Stimulated activated CD4-positive, alpha-beta T cell treated with anti-CD3 and anti-CD28 coated beads, Interleukin-1b, Interleukin-23, amount 100 ng/mL, for 1 hour (primary cell): ENCODE measurements at places on chromosomes 2 and 18.

- no peak for DNase-seq
Measured at GRCh38 chr2:67075530-67076238, 321.4 kb upstream of the ETAA1 start.

GRCh38 chr2:129782633-129782990 lies 196.9 kb upstream of the RAB6C start:
- no peak for DNase-seq

- DNase-seq, result no peak
Measured at GRCh38 chr2:209840434-209840833, 68.8 kb downstream of the UNC80 start.

DNA sequence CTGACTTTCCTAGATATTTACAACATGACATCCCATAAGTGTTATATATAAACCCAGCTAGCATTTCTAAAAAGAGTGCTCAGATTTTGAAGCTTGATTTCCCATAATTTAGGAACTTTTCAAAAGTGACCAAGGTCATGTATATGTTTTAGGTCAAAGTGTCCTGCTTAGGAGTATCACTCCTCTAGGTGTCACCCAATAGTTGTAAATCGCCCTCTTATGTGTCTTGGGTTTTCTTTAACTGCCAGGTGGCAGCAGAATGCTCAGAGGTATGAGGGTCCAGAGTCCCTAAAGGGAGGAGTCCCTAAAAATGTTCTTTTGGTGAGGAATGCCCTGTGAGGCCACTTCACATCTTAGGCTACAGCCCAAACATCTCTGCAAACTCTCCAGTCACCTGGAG lies 358.3 kb downstream of the CELF4 start:
- DNase-seq, result no peak

GRCh38 chr2:123532994-123533393 lies 492.1 kb upstream of the CNTNAP5 start:
- DNase-seq, result no peak

DNA sequence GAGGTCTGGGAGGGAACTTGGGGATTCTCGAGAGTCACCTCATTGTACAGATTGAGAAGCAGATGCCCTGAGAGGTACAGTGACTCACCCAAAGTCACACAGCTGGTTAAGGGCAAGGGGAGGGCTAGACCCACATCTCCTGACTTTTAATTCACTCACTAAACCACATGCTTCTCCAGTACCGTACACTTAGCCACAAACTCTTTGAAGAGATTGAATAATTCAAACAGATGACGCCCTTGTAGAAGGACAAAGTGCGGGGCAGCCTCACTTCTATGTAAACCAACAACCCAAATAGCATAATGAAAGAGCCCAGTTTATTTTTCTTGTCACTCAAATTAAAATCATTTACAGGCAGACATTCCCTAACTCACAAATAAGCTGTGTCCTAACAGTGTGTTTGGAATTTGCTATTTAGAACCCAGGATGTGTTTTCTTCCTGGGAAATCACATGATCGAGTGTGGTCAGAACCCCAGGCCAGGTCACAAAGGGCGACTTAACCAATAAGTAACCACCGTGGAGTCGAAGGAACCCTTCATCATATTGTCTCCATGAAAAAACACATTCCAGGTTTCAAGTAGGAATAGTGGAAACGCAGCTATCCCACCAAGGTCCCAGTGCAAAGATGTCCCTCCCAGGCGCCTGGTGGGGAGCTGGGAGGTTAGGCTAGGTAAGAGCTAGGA lies 35.8 kb upstream of the PTPN4 start:
- no peak for DNase-seq
